ENCODE measurements at places on chromosomes 2 and 18.

- DNase-seq, result no peak
These were observed 206.3 kb upstream of the GYPC start for GRCh38 chr2:126449677-126450076.

GRCh38 chr2:25197336-25198208 is 29.2 kb upstream of the POMC start:
- no peak for DNase-seq

GRCh38 chr2:240928476-240929363 is 22.6 kb downstream of the CROCC2 start:
- no peak for DNase-seq

DNA sequence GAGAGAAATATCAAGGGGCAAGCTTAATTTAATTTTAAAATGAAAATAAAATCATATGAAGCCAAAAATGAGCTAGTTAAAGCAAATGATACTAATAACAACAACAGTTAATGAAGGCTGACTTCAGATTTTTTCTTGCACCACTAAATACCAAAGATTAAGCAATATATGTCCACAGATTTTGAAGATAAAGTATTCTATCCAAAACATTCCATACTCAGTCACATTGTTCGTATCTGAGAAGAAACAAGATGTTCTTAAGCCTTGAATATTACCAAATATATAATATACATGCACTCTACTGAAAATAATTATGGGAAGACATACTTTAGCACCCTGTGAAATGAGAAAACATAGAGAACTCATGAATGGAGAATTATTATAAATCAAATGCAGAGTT is 593.3 kb upstream of the SYT4 start:
- no peak for DNase-seq

DNA sequence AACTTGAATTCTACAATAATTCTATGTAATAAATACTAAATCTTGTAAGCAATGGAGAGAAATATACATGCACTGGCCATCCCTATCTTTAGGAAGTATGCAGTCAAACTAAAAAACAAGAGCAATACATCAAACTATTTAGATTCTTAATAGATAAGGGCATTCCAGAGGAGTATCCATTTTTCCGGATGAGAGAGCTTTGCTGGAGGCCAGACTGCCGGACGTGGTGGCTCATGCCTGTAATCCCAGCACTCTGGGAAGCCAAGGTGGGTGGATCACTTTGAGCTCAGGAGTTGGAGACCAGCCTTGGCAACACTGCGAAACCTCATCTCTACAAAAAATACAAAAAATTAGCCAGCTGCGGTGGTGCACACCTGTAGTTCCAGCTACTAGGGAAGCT is 60.8 kb downstream of the KIF5C start:
- no peak for DNase-seq

GRCh38 chr2:69827796-69828540 is 1.5 kb upstream of the GMCL1 start:
- peak; percentile 9 for DNase-seq

- no peak for DNase-seq
These were observed 41.8 kb upstream of the LPIN2 start for GRCh38 chr18:3054780-3055179.

DNA sequence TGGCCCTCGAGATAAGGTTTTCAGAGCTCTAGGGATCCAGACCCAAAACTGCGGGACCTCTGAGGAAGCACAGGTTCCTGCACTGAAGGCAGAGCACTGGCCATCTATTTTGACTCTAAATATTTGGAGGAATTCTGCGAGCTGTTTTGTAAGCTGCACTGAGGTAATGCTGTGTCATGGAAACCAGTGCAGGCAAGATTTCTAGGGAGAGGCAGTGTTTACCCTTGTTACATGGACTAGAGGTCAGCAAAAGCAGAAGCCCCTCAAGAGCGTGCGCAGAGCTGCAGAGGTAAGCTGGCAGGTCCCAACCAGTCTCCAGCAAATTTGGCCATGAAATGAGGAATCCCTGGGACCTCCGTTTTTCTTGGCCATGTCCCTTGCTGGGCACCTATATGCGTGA is 137.3 kb downstream of the RNF152 start:
- DNase-seq, result no peak

- no peak for DNase-seq
These were observed 4.6 kb upstream of the LAMA3 start for GRCh38 chr18:23684515-23685197.

DNA sequence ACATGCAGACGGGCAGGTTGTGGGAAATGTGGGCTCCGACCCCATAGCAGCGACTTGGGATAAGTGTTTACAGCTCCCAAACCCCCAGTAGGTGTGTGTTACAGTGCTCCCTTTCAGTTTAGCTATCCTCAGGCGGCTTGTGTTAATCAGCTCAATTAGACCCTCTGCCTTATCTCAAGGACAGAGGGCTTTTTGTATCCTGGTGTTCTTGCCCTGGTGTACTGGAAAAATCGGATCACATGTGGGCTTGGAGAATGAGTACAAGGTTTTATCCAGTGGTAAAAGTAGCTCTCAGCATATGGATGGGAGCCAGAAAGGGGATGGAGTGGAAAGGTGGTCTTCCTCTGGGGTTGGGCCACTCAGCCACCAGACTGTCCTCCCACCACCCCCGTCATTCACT is 264.7 kb upstream of the SYT4 start:
- DNase-seq, result no peak

- no peak for DNase-seq
These were observed 926.2 kb downstream of the TSN start for GRCh38 chr2:122681626-122682025.

DNA sequence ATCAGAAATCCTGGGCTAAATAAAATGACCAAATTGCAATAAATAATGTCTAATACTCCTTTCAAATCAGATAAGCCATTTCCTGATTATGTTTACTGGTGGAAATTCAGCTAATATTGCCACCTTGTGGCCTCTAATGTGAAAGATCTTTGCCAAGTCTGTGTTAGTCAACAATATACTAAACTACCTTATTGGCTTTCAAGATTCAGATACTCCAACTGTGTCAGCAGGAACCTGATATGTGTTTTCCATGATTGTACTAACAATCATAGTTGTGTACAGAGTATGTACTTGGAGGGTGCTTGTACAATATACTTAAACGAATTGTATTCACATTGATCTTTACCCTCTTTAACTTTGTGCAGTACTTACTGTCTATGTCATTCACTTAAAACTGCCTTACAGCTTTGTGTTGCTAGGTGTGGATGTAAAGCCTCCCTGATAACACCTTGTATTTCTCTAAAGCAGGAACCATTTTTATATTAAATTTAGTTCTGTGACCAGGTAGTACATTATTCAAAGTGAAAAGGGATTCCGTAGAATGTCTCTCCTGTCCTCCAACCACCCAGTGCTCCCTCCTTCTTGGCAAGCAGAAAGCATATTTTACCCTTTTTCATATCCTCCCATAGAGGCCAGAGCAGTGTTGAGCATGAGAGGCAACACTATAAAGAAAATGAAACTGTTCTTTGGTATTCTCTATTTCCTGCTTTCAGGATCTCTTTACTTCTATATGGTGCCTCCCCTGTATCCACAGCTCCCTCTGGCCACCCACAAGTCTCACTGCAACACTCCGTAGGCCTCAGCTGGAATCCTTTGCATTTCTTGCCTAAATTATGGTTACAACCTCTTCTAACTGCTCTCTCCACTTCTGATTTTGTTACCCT is 75.2 kb upstream of the C2orf15 start:
- DNase-seq, result peak; percentile 52

GRCh38 chr18:10604182-10604581 is 78.4 kb downstream of the NAPG start:
- DNase-seq, result no peak

DNA sequence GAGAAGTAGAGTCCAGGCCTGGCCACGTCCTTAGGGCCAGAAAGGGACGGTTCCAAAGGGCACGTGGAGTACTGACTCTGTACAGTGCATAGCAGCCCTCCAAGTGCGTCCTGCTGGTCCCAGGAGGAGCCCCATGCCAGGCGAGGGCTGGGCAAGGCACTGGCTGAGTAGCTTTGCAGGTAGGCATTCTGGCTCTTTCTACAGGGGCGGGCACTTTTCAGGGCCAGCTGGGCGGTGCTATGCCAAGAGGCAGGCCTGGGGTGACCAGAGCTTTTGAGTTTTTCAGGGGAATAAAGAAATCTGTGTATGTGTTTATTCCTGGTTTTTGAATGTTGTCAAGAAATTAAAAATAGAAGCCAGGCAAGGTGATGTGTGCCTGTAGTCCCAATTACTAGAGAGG is 15.4 kb upstream of the GLI2 start:
- DNase-seq, result no peak

DNA sequence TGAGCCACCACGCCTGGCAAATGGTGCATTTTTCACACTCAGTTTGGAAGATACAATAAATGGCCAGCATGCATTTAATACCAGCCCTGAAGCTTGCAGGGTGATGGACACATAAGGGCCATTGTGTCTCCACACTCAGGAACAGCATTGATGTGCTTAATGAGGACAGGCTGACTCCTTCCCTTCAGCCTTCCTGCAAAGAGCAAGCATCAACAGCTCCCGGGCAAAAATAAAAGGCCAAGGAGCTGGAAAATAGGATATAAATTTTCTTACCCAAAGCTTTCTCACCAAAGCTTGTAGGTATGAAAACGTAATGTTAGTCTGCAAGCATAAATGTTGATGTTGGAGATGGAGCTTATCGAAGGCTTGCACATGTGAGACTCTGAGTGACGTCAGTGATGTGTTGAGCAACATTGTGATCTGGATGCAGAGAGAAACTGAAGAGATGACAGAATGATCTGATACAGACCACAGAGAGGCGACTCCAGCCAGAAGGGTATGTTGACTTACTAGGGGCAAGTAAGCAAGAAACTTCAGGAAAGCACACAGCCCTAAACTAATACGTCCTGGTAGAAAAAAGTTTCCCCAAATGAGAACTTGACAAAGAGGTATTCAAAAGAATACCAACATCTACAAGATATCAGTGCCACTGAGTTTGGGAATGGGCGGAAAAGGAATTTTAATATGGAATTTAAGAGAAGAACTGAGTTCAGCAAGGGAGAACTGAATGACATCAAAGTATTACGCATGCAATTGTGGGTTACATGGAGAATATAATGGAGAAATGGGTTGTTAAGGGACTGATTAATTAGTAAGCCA is 256.5 kb downstream of the TGIF1 start:
- no peak for DNase-seq

- no peak for DNase-seq
These were observed 727.0 kb upstream of the PIK3C3 start for GRCh38 chr18:41227993-41228392.

DNA sequence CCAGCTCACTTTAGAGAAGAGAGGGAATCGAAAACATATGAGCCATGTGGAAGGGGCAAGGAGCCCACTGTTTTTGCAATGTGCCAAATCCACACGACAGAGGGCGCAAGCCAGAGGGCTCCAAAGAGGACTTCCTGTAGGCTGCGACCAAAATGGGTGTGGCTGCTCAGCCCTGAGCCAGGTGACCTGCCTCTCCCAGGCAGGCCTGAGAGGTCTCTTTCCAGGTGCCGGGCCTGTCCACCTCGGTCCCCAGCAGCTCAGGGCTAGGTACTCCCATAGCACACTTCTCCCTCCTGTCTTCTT is 153.8 kb downstream of the TTC32 start:
- DNase-seq, result no peak

- no peak for DNase-seq
These were observed 69.7 kb upstream of the NRP2 start for GRCh38 chr2:205612636-205613035.

DNA sequence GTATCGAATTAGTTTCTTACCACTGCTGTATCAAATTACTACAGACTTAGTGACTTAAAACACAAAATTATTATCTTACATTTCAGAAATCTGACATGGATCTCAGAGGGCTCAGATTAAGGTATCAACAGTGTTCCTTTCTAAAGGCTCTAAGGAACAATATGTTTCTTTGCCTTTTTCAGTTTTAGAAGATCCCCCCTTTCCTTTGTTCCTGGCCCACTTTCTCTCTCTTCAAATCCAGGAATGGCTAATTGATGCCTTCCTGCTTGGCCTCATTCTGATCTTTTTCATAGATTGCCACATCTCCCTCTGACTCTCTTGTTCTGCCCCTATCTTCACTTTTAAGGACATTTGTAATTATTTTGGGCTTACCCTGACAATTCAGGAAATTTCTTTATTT is 65.7 kb downstream of the LRP1B start:
- no peak for DNase-seq

- DNase-seq, result no peak
These were observed 379.4 kb upstream of the RAB12 start for GRCh38 chr18:8229787-8230186.

DNA sequence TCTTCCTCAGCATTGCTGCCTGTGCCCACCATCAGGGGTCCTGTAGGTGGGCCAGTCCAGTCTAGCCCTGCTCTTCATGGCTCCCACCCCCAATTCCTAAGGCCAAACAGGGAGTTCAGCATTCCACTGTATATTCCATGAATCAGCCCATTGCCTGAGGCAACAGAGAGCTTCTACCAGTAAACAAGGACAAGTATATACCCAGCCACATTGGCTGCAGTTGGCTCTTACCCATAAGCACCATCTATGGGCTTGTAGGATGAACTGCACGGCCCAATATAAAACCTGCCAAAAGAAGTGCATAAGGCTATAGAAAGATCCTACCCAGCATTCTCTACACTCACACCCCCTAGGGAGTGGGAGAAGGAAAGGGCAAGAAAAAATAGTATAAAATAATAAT is 95.1 kb upstream of the SALL3 start:
- DNase-seq, result no peak

- DNase-seq, result no peak
These were observed 72.6 kb upstream of the ZNF532 start for GRCh38 chr18:58792086-58792485.

DNA sequence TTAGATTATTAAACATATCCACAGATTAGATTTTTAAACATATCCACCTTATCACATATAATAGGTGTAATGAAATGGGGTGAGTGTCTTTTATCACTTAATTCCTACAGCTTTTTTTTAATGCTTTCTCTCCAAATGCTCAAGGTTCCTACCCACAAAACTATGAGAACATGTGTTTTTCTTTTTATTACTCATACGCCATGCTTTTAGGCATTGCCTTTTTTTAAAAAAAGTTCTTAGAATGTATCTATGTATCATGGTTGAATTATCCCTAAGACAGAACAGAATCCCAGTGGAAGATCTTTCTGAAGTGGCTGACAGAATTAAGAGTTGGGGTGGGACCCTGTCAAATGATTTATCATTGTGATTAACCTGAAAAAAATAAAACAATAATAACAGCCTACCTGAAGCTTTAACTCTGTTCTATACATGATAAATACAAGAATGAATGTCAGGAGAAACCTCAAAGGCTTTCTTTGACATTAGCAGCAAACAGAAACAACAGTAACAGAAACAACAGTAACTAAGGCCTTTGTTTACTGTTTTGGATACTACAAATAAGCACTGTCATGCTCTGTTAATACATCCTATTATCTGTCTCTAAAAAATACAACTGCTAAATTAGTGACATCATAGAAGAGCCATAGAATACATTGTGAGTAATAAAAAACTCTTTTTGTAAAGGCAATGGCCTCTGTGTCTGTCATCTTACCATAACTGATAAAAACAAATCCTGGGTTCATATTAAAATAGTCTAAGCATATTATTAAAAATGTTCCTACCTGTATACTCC is 4.1 kb upstream of the ZNF397 start:
- DNase-seq, result no peak

GRCh38 chr2:10303694-10304378 is 1.1 kb downstream of the HPCAL1 start:
- DNase-seq, result peak; percentile 53

GRCh38 chr2:148874868-148875341 is at the start of gene KIF5C:
TSS of gene KIF5C (plus strand) at chr2:148875227. CDS start at chr2:148875618, 391 bp downstream.
- DNase-seq, result peak; percentile 93
